ENCODE measurements at places on chromosomes 6 and 20.

GRCh38 chr6:97150932-97151331 lies 132.1 kb downstream of the MMS22L start:
- DNase-seq, result no peak

DNA sequence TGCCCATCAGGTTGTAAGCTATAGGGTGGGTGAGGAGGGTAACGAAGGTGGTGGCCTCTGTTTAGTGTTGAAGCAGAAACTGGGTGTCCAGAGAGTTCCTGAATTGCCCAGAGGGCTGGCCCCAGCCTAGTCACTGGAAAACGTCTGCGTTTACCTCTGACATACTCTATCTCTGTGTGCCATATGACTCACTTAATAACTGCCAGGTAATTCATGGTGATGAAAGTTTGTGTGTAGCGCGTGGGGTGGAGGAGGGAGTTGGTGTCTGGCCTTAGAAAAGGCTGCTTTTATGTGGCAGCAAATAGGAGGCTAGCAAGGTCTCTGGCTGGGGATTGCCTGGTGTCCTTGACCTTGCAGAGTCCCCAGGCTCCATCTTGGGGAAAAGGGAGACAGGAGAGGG lies 47.3 kb downstream of the SLC35D3 start:
- no peak for DNase-seq

- DNase-seq, result no peak
Measured at GRCh38 chr20:44629017-44629385, 22.5 kb downstream of the ADA start.

GRCh38 chr6:71886184-71887005 lies at the start of gene RIMS1:
RIMS1 (plus strand) TSS chr6:71886550; CDS start chr6:71887024, 474 bp downstream.
- no peak for DNase-seq

All from thymus (tissue), 14 donors.